COLO829 (cell line): ENCODE measurements at places on chromosomes 1 and 21.

DNA sequence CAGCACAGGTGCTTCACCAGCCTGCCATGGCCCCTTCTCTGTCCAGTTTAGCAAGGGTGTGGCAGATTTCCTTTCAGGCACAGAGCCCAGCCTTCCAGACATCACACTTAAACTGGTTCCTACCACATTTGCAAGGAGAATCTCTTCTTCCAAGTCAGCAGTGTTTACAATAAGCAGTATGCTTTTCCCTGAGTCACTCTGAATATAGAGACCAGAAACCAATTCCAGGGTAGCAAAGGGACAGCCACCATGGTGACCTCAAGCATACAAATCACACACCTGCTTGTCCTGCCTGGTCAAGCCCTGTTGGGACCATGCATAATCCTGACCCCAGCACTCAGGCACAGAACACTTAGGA is 8.7 kb upstream of the CBR3 start:
- no peak for DNase-seq

DNA sequence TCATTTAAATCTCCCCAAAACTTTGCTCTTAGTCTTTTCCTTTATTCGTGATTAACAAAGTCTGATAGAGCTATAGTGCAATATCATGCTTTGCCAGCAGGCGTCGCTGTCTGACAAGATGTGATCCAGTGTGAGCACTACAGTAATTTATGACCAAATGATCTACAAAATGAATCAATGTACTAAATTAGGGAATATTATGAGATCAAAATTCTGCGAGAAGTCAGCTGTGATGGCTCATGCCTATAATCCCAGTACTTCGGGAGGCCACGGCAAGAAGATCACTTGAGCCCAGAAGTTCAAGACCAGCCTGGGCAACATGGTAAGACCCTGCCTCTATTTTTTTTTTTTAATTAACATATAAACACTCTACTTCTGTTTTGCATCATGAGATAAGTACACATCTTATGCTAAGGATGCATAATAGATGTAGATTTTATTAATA is 3.6 kb upstream of the SPSB1 start:
- DNase-seq, result peak; percentile 61

- peak; percentile 34 for DNase-seq
These were observed 883 bp downstream of the SLC66A1 start for GRCh38 chr1:19312782-19313635.

- DNase-seq, result no peak
These were observed 97.8 kb downstream of the SIK1 start for GRCh38 chr21:43328958-43329691.

DNA sequence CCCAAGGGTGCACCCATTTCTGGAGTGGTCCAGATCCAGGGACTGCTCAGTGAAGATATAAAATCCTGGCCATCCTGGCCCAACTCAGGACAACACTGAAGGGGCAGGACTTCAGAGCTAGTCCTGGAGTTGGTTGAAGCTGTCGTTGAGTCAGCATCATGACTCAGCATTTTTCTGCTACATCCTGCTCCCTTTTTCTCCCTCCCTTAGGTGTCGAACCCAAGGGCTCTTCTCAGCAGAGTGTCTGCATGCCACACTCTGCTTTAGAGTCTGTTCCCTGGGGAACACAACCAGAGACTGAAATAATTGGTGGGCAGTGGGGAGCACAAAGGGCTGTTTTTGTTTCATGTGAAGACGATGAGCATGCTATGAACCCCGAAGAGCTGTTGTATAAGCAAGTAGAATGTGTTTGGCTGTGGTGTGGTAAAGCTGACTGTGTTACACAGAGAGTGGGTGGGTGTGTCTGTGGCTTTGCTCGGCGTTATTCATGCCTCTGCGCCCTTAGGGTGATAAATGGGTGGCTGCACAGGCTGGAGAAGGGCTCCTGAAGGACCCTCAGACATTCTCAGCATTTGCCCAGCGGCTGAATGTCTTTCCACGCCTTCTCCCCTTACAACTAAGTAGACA is 167.2 kb downstream of the CYYR1 start:
- DNase-seq, result peak; percentile 18

DNA sequence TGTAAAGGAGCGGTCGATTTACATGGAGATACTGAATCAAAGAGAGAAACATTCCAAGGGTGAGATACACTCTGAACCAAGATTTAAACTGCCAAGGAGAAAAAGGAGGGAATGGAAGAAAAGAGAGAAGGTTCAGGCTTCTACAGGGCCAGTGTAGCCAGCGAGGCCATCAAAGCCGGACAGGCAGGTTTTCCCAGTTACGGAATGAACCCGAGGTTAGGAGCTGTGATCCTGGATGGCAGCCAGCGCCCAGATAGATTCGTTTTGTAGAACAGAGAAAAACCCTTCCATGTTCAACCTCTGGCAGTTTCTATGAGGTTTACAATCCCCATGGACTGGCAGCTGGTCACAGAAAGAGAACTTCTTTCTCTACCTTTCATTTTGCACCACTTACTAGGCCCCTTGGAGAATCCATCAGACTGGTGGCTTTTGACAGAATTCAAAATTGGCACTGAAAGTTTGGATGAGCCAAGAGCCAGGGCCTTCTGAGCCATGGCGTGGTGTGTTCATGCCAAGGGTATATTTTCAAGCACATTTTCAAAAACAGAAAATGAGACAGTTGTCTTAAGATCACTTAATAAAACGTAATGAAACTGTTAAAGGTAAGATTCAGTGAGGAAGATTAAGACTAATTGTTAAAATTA is 171.5 kb downstream of the RUNX1 start:
- no peak for DNase-seq

GRCh38 chr1:178122283-178122682 is 28.4 kb downstream of the RASAL2 start:
- no peak for DNase-seq

- peak; percentile 91 for DNase-seq
These were observed 297.6 kb downstream of the DISC1 start for GRCh38 chr1:231924180-231924579.

DNA sequence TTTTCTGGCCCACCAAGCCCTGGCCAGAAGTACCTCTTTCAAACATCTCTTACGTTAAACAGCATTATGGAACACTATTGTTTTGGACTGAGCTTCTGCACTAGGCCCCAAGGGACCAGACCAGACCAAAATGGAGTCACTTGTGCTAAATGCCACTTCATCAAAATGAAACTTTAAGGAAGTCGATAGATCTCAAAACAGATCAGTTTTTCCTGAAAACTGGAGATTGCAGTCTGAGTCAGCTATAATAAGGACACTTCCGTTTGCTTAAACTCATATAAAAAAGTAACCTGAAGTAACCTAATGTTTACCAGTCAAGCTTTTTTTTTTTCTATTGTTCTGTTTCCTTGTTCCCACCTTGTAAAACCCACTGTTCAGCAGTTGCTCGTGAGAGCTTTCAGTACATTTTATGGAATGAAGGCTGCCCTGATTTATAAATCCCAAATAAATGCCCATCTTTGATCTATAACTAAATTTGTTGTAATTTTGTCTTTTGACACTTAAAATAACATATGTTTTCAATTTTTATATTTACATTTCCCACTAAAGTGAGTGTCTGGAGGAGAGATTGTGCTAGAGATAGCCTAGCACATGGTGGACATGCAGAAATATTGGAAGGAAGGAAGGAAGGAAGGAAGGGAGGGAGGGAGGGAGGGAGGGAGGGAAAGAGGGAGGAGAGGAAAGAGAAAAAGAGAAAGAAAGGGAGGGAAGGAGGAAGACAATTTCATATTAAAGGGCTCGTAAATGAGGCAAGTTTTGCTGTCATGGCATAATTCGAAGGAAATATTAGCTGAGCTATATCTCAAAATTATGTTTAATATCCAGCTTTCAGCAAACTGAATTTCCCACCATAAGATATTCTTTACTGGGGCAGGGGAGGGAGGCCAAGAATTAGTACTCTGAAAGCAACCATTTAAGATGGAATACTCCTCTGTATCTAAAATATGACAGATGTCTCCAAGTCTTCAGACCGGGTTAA is 77.0 kb upstream of the CXADR start:
- DNase-seq, result no peak

DNA sequence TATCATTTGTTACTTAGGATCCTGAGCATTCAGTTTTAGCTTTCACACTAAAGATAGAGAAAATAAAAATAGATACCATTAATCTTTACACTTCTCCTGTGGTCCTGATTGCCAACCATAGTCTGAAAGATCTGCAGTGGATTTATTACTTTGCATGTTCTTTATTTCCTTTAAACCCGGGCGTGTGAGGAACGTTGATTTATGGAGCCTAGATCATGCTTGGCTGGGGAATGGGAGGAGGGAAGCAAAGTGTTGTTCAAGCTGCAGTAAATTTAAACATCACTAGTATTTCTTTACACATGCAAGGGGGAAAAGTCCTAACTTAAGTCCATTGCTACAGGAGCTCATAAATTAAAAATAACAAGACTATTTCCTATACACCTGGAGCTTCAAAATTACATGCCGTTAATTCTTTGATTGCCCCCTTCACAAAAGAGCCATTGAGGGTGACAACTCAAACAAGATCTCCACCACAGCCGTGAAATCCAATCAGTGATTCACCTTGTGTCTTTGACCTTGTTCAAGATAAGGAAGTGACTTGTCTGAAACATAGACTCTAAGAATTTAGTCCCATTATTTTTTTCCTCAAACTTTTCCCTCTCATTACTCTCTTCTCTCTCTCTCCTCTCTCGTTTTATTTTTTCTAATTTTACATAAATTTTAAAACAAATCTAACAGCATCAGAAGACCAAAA is 282.7 kb downstream of the KIF26B start:
- no peak for DNase-seq

GRCh38 chr1:63199706-63200335 is 122.5 kb upstream of the FOXD3 start:
- DNase-seq, result no peak

GRCh38 chr1:66940981-66941380 is 16.2 kb downstream of the MIER1 start:
- DNase-seq, result no peak

GRCh38 chr1:8179132-8179793 is 138.7 kb upstream of the SLC45A1 start:
- no peak for DNase-seq

DNA sequence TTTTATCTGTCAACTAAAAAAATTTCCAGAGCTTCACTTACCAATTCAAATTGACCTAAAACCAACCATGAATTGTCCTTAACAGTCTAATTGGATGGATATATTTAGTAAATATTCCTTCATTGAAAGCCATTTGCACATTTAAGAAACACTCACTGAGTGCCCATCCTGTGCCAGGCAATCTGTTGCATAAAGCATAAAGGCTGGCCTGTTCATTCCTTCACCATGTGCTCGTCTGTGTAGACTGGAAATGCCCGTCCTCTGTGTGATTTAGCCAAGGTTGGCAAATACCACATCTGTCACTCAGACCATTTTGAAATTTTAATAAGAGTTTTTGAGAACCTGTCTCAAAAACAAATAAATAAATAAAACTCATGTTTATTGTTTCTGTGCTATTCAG is 57.1 kb downstream of the ZNF684 start:
- DNase-seq, result no peak

GRCh38 chr1:91124290-91124985 is 102.6 kb upstream of the ZNF644 start:
- no peak for DNase-seq

- no peak for DNase-seq
These were observed 26.8 kb downstream of the LRRC53 start for GRCh38 chr1:74485622-74486021.

DNA sequence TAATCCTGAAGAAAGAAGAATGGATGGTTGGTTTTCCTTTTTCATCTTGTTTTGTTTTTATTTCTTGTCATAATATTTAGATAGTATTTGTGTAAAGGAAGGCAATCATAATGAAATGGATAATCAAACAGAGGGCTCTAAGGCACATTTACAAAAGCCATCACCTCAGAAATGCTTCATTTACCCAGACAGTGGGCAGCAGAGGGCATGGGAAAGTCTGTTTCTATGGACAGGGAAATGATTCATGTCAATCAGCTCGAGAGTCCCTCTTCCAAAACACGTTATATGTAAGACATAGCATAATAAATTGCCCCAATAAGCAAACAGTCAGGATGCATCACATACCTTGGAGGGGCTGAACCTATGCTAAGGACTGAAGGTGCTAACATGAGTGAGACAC is 426.1 kb downstream of the PLPP3 start:
- no peak for DNase-seq

- peak; percentile 84 for DNase-seq
These were observed 98.5 kb downstream of the LMX1A start for GRCh38 chr1:165257969-165258459.

DNA sequence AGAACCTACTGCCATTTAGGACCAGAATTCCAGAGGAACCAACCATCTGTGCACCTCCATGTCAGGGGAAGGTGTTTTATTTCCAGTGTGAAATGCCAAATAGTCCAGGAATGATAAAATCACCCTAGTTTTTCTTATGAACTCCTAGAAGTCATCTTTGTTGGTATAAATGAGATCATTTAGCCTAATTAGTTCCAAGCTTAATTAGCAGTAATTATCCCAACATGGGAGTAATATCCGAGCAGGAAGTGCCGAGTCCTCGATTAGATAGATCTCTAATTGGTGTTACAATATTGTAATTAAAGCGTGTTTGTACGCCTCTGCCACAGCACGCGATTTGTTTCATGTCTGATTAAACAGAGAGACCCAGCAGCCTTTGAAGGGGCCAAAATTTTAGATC is 33.1 kb downstream of the BCL9 start:
- no peak for DNase-seq

- no peak for DNase-seq
These were observed 81.1 kb downstream of the KIAA0319L start for GRCh38 chr1:35475856-35476674.

GRCh38 chr1:39900662-39901463 is 854 bp downstream of the MYCL start:
- no peak for DNase-seq

- DNase-seq, result no peak
These were observed 28.4 kb downstream of the SDC3 start for GRCh38 chr1:30879940-30880677.
